ENCODE measurements at places on chromosomes 7 and 10.

- H3K27ac ChIP-seq, result no peak overlapping the region
- no peak overlapping the region for H3K4me3 ChIP-seq
- H3K36me3 ChIP-seq, result no peaks in the 10 kb centered on the region
- peaks cover 39% of the 10 kb centered on the region for H3K27me3 ChIP-seq
- DNase-seq, result no peak
Measured at GRCh38 chr7:3888096-3888495, 587.0 kb downstream of the SDK1 start.

GRCh38 chr7:67729771-67730170 is 733.1 kb downstream of the TYW1 start:
- no peak for DNase-seq
- H3K4me3 ChIP-seq, result no peak overlapping the region

- peak overlapping the region; percentile 100 for H3K27ac ChIP-seq
- peaks cover 19% of the 10 kb centered on the region for H3K27me3 ChIP-seq
- peaks cover 67% of the 10 kb centered on the region for H3K4me1 ChIP-seq
- peaks cover 67% of the 10 kb centered on the region for H3K36me3 ChIP-seq
- peak overlapping the region; percentile 98 for H3K4me3 ChIP-seq
- no peak for DNase-seq
Measured at GRCh38 chr10:8055420-8056349, 1.2 kb downstream of the GATA3 start.

- H3K27me3 ChIP-seq, result no peaks in the 10 kb centered on the region
- no peak overlapping the region for H3K4me3 ChIP-seq
Measured at GRCh38 chr7:150410680-150411346, 31.7 kb downstream of the ZNF775 start.

GRCh38 chr10:30724296-30724695 is 94.7 kb upstream of the LYZL2 start:
- no peak overlapping the region for H3K4me3 ChIP-seq
- no peaks in the 10 kb centered on the region for H3K27me3 ChIP-seq
- DNase-seq, result no peak
- H3K27ac ChIP-seq, result no peak overlapping the region
- no peaks in the 10 kb centered on the region for H3K36me3 ChIP-seq

DNA sequence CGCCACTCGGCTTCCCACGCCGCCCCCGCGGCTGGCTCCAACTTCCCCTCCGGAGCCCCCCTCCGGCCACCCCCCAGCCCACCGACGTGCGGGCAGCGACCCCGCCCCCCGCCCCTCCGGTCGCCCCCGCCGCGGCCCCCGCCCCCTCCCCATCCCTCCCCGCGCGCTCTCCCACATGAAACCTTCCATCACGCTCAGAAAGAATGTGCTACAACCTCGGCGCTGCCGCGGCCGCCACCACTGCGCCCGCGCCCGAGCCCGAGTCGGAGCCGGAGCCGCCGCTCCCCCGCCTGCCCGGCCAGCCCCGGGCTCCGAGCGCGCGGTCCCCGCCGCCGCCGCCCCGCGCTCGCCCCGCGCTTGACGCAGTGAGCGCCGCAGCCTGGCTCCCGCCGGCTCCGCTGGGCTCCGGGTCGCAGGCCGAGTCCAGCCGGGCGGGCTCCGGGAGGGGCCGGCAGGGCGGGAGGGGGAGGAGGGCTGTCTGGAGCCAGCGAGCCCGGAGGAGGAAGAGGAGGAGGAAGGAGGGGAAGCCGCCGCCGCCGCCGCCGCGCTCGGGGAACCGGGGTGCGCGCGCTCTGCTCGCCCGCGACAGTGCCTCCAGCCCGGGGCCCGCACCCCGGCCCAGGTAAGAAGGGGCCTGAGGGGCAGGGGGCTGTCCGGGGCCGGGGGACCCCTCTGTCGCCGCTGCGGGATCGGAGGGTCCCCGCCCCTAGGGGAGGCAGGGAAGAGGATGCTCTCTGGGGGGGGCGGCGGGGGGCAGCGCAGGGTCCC is 4.3 kb upstream of the ELFN1 start:
- peaks cover 19% of the 10 kb centered on the region for H3K4me1 ChIP-seq
- no peak overlapping the region for H3K27ac ChIP-seq
- no peak for DNase-seq

- no peak overlapping the region for H3K4me3 ChIP-seq
- no peaks in the 10 kb centered on the region for H3K27me3 ChIP-seq
- no peak for DNase-seq
- no peaks in the 10 kb centered on the region for H3K36me3 ChIP-seq
Measured at GRCh38 chr7:18497800-18498199, 2.3 kb downstream of the HDAC9 start.

DNA sequence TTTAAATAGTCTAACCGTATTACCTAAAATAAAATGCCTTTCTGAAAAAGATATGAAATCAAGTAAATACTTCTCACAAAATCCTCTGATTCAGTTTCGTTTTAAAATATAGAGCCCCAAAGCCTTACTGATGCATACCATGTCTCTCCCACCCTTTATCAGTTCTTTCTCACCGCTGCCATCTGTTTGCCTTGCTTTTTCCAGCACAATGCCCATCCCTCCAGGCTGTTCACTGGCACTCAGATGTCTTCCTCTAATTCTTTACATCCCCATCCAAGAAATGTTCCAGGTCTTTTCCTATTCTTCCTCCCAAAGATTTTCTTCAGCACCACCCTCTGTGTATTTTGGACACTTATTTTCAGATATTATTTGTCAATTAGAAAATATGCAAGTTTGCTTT is 116.5 kb upstream of the LRRN3 start:
- DNase-seq, result no peak
- peaks cover 8% of the 10 kb centered on the region for H3K4me1 ChIP-seq
- no peaks in the 10 kb centered on the region for H3K36me3 ChIP-seq
- H3K27me3 ChIP-seq, result no peaks in the 10 kb centered on the region
- H3K4me3 ChIP-seq, result no peak overlapping the region

DNA sequence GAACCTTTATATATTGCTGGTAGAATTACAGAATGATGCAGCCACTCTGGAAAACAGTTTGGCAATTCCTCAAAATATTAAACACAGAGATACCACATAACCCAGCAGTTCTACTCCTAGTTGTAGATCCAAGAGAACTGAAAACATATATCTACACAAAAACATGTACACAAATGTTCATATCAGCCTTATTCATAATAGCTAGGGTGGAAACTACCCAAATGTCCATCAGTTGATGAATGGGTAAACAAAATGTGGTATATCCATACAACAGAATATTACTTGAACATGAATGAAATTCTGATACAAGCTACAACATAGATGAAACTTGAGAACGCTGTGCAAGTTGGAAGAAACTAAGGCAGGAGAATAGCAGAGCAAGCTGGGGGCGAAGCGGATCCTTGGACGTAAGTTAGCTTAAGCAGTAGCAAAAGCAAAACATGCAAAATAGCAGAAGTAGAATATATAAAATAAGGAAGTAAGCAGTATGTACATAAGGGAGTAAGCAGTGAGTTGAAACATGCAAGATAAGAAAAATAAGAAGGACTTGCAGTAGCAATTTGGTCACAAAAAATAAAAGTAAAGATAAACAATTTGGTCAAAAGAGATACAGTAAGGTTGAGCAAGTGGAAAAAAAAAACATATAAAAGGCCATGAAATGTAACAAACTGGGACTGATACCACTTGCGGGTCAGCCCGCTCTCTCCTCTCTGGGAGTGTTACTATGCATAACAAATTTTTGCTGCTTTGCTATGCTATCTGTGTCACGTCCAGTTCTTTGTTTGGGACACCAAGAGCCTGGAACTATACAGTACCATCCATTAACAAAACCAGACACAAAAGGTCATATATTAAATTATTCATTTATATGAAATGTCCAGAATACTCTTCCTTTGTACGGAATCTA is 18.0 kb upstream of the HILPDA start:
- DNase-seq, result no peak
- H3K27ac ChIP-seq, result no peak overlapping the region
- H3K27me3 ChIP-seq, result peaks cover 7% of the 10 kb centered on the region

GRCh38 chr10:123913688-123914268 is 22.2 kb upstream of the CPXM2 start:
- peaks cover 58% of the 10 kb centered on the region for H3K27me3 ChIP-seq
- peaks cover 6% of the 10 kb centered on the region for H3K4me1 ChIP-seq
- H3K36me3 ChIP-seq, result peaks cover 1% of the 10 kb centered on the region
- H3K4me3 ChIP-seq, result peak overlapping the region; percentile 36
- DNase-seq, result no peak

GRCh38 chr10:96242822-96243221 is 28.5 kb downstream of the BLNK start:
- no peak for DNase-seq
- no peaks in the 10 kb centered on the region for H3K4me1 ChIP-seq
- no peak overlapping the region for H3K27ac ChIP-seq
- peaks cover 20% of the 10 kb centered on the region for H3K27me3 ChIP-seq

DNA sequence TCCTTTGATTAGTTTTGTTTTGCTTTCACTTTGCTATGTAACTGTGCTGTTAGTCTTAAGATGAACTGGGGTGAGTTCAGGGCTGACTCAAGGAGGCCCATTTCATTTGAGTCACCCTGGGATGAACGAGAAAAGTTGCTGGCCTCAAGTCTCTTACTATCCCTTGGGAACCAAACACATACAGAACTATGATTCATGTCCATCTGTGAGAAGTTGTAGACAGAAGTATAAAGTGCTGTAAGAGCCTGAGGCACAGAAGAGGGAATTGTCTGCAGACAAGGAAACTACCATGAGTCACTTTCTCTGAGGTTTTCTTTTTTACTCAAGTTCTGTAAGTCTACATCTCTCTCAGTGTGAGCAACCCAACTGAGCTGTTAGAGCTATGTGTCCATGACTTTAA is 179.8 kb upstream of the CSTF2T start:
- no peaks in the 10 kb centered on the region for H3K36me3 ChIP-seq
- peak overlapping the region; percentile 10 for H3K27ac ChIP-seq
- H3K4me3 ChIP-seq, result peak overlapping the region; percentile 51

GRCh38 chr10:82813856-82814255 is 938.9 kb downstream of the NRG3 start:
- no peaks in the 10 kb centered on the region for H3K36me3 ChIP-seq
- no peaks in the 10 kb centered on the region for H3K27me3 ChIP-seq
- DNase-seq, result no peak

DNA sequence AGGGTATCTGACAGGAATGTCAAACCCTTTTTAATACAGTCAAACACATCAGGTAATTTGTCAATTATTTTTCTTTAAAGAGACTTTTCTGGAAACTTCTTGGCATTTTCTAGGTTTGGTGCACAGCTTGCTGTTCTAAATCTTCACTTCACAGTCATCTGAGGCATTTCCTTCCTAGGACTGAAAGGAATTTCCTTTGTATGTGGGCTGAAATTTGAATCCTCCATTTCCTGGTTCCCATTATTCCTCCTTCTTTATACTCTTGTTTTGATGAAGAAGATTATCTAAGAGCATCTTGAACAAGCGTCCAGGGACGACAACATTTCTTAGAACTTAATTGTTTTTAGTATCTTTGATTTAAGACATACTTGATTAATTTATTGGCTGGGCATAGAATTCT is 24.9 kb downstream of the CALD1 start:
- H3K27ac ChIP-seq, result no peak overlapping the region
- H3K27me3 ChIP-seq, result peaks cover 33% of the 10 kb centered on the region
- H3K36me3 ChIP-seq, result no peaks in the 10 kb centered on the region
- H3K4me1 ChIP-seq, result no peaks in the 10 kb centered on the region

DNA sequence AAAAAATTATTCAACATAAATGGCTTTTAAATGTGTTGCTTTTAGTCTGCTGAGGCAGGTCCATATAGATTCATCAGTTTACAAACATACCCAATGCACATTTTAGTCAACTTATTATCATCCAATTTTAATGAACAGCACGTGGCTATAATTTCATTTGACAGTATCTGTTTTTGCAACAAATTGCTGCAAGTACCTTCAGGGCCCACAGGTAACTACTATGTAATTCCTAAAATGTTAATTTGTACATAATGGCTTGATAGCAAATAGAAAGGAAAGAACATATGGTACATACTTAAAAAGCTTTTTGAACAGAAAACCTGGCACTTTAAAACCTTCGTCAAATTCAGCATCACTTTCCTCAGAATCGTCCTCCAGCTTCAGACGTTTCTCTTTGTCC is 33.3 kb downstream of the ERCC6 start:
- no peak overlapping the region for H3K4me3 ChIP-seq
- no peak overlapping the region for H3K27ac ChIP-seq
- H3K4me1 ChIP-seq, result peaks cover 30% of the 10 kb centered on the region
- no peak for DNase-seq
- H3K36me3 ChIP-seq, result peaks cover 4% of the 10 kb centered on the region
- no peaks in the 10 kb centered on the region for H3K27me3 ChIP-seq

DNA sequence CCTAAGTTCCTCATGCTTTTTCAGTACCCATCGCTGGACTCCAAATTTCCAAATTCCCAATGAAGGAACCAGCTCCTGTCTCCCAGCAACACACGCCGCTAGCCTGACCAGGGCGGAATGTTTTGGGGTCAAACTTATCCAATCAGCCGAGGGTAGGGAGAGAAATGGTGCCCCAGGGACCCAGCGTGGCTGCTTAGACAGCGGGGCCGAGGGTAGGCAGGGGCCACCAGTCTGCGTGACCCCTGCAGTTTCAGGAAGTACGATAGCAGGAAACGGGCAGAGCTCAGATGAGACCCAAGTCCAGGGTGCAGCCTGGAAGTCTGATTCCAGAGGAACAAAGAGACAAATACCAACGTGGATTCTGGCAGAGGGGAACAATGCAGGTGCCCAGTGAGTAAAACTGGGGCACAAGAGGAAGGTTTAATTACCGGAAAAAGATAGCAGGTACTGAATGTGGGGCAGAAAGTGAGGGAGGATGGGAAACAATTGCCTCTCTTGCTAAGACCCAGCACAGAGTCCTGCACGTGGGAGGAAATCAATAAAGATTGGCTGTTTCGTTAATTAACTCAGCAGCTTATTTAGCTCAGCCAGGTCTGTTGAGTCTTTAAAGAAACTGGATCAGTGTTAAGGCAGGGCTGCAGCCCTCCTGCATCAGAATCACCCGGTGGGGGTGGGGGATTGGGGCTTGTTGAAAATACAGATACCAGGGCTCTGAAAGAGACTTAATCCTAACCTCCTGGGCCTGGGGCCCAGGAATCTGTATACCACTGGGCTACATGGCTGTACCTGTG is 50.4 kb upstream of the NFE2L3 start:
- H3K27ac ChIP-seq, result no peak overlapping the region
- peak overlapping the region; percentile 36 for H3K4me3 ChIP-seq
- H3K27me3 ChIP-seq, result peaks cover 8% of the 10 kb centered on the region
- no peak for DNase-seq

GRCh38 chr7:148912758-148913541 is 28.9 kb upstream of the EZH2 start:
- peaks cover 32% of the 10 kb centered on the region for H3K4me1 ChIP-seq
- H3K27ac ChIP-seq, result peak overlapping the region; percentile 59
- H3K4me3 ChIP-seq, result peak overlapping the region; percentile 68

GRCh38 chr7:41970941-41971340 is 266.1 kb downstream of the GLI3 start:
- H3K4me3 ChIP-seq, result no peak overlapping the region
- H3K27me3 ChIP-seq, result no peaks in the 10 kb centered on the region
- H3K36me3 ChIP-seq, result no peaks in the 10 kb centered on the region
- H3K4me1 ChIP-seq, result no peaks in the 10 kb centered on the region

DNA sequence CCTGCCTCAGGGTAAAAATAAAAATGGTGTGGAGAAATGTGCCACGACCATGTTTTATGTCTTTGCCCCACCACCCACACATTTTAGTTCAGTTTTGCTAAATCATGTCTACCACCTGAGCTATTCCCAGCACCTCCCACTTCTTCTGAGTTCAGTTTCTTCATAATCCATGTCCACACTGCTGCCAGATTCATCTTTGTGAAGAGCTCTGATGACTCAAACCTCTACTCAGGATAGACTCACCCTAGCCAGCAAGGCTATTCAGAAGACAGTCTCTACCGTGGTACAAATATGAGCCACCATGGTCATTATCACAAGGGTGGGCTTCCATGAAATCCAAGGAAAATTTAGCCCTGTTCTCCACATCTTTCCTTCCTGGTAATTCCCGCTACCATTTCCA is 231.1 kb upstream of the PRKCQ start:
- H3K27me3 ChIP-seq, result peaks cover 72% of the 10 kb centered on the region
- no peak overlapping the region for H3K27ac ChIP-seq
- H3K4me3 ChIP-seq, result no peak overlapping the region
- H3K36me3 ChIP-seq, result no peaks in the 10 kb centered on the region

Data from central memory CD8-positive, alpha-beta T cell (primary cell).